ENCODE measurements at places on chromosomes 1 and 21.
A peak's percentile ranks its signal among the peaks of the same experiment; 100 is the strongest.

DNA sequence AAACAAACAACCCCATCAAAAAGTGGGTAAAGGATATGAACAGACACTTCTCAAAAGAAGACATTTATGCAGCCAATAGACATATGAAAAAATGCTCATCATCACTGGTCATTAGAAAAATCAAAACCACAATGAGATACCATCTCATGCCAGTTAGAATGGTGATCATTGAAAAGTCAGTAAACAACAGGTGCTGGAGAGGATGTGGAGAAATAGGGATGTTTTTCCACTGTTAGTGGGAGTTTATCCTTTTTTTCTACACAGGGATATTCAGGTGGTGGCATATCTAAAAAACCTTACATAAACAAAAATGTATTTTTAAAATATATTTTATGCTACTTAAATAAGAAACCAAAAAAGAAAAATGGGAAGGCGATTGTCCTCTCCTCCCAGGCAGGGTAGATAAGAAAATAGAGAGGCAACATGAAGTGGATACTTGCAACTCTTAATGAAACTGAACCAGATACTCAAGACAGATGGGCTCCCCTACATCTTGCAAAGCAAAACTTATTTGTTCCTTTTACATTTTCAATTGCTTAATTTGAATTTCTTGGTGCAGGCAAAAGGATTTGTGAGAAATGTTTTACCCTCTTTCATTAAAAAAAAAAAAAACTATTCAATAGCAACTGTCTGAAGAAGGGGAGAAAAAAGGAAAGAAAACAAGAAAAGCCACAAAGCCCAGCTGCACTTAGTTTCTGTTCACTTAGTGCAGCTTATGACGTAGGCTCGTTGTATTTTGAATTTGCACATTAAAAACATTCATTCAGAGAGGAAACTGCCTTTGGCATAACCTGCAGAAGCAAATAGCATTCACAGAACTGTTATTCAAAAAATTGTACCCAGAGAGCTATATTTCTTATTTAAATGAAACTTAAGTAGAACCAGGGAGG lies 36.9 kb upstream of the RGS1 start:
- no peak for DNase-seq

DNA sequence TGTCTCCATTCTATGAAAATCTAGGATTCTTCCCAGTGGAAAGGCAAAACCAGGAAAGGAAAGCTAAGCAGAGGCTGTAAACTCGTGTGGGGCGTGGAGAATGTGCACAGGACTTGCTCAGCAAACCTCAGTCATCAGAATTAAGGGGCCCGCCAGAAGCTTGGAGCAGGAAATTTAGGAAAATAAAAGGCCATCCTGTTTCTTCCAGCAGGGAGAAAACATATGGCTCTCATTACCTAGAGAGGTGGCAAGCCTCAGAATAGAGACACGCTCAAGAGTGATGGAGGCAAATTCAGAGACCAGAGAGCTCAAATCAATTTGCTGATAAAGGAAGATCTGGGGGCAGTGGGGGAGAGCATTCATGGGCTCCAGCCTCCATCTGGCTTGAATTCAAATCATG lies 151.9 kb upstream of the KLHDC7A start:
- no peak for DNase-seq

DNA sequence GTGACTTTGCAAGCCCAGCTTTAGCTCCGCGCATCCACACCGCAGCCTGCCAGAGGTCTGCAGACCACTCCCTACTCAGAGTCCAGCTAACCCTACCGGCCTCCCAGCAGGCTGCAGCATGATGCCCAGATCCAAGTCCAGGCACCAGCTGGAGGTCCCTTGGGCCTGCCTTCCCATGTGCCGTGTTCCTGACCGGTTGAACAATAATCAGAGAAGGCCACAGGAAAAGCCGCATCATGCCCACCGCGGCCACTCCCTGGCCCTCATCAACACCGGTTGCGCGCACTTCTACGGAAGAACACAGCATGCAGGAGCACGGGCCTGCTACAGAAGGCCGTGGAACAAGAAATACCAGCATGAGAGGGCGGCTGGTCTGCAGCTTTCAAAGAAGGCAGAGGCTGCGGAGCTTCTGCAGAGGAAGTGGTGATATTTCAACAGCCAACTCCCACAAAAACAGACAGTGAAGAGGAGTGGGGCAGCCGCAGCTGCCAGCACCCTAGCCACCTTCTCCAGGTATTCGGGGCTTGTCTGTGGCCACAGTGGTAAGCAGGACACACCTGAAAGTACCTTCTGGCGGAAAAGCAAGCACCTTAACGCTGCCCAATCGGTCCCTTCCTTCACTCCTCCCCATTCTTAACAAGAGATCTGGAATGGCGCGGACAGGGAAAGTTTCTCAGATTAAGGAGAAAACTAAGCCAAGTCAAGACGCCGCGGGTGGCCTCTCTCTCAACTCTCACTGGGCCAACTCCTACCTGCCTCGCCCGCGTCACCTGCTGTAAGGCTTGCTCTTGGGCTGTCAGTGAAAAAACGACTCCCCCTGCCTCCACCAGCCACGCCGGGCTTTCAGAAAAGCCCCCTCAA lies 1.5 kb downstream of the PGBD5 start:
- no peak for DNase-seq

- DNase-seq = no peak
These were observed 2.3 kb downstream of the RCC2 start for GRCh38 chr1:17437260-17437579.

DNA sequence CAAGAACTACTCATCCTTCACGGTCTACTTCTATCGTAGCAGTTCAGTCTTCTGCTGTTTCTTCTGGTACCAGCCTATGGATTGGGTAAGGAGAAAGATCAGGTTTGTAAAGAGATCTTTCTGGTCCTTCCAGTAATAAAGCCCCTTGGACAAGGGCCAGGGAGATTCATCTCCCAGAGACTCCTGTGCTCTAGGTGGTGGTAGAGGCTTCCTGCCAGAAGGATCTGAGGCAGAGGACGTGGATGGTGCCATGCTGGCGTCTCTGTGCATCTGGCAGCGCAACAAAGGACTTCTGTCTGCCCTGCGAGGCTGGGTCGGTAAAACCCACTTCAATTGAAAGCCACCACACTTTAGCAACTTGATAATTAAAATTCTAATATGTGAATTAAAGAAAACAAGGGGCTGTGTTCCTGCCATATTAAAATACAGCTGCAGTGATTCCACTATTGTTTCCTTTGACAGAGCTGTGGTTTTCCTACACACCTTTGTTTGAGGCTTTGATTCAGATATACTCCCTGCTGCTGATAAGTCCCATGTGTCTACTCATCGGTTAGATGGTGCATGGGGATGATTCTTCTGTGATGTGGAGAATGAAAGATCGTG lies 73.6 kb downstream of the ROR1 start:
- DNase-seq = no peak

DNA sequence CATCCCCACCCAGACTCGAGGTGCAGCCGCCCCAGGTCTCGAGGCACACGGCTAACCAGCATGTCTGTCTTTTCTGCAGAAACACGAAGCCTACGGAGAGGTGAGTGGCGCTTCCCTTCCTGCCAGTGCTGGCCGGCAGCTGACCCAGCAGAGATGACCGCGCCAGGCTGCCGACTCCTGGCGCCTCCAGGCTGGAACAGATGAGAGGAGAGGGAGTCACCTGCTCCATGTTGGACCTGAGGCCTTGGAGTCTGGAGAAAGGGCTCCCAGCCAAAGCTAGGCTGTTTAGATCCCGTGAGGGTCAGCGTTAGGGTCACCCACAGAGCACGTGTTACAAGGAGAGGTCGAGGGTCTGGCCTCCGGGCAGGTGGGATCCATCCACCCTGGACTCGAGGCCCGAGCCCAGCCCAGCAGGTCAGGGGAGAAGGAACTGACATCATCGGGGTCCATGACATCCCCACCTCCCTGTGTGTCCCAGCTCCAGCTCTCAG lies 14.9 kb downstream of the COL6A2 start:
- DNase-seq = no peak

GRCh38 chr1:24118410-24119242 lies 6.7 kb upstream of the MYOM3 start:
- no peak for DNase-seq

- DNase-seq = no peak
These were observed 35.0 kb downstream of the ENAH start for GRCh38 chr1:225617956-225618355.

GRCh38 chr1:190170321-190170720 lies 307.3 kb downstream of the BRINP3 start:
- no peak for DNase-seq

- no peak for DNase-seq
These were observed 27.7 kb upstream of the SYT6 start for GRCh38 chr1:114181356-114181755.

DNA sequence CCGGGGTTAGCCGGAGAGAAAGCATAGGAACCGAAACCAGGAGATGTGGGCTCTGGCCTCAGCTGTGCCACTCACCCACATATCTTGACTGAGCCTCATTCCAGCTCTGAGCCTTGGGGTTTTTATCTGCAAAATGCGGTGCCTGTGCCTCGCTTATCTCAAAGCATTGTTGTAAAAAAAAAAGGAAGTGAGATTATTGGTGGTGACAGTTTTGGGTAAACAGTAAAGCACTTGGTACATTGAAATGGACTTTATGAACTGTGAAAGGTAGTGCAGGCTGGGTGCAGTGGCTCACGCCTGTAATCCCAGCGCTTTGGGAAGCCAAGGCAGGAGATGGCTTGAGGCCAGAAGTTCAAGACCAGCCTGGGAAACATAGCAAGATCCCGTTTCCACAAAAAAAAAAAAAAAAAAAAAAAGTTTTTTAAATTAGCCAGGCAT lies 3.8 kb downstream of the PTAFR start:
- DNase-seq = peak; percentile 52

GRCh38 chr1:246155923-246156322 lies 351.2 kb downstream of the SMYD3 start:
- no peak for DNase-seq

GRCh38 chr1:66599346-66599745 lies 65.4 kb downstream of the SGIP1 start:
- DNase-seq = no peak

- no peak for DNase-seq
These were observed 46.9 kb downstream of the PKN2 start for GRCh38 chr1:88730995-88731394.

- DNase-seq = no peak
These were observed 41.3 kb downstream of the TCP10L start for GRCh38 chr21:32543975-32544374.

- no peak for DNase-seq
These were observed 36.0 kb upstream of the IRF2BP2 start for GRCh38 chr1:234645964-234646363.

- no peak for DNase-seq
These were observed 43.0 kb downstream of the CD46 start for GRCh38 chr1:207794861-207795260.

- no peak for DNase-seq
These were observed 345.0 kb downstream of the DISC1 start for GRCh38 chr1:231971397-231972110.

DNA sequence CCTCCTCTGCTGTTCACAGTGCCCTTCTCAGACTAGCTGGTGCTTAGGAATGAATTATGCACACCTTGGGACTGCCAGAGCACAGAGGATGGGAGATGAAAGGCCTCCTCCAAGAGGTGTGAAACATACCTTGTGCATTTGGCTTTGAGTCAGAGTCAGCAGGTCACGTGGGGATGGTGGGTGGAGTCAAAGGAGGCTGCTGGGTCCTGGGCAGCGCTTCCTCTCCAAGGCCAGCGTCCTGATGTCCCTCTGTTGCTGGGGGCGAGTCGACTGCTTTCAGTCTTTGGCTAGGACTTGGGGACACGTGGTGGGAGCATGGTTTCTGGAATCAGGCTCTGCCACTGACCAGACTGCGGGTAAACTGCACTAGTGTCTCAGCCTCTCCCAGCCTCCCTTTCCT lies 91.2 kb downstream of the AJAP1 start:
- DNase-seq = peak; percentile 11

- no peak for DNase-seq
These were observed 40.4 kb downstream of the LIN9 start for GRCh38 chr1:226268421-226269124.

DNA sequence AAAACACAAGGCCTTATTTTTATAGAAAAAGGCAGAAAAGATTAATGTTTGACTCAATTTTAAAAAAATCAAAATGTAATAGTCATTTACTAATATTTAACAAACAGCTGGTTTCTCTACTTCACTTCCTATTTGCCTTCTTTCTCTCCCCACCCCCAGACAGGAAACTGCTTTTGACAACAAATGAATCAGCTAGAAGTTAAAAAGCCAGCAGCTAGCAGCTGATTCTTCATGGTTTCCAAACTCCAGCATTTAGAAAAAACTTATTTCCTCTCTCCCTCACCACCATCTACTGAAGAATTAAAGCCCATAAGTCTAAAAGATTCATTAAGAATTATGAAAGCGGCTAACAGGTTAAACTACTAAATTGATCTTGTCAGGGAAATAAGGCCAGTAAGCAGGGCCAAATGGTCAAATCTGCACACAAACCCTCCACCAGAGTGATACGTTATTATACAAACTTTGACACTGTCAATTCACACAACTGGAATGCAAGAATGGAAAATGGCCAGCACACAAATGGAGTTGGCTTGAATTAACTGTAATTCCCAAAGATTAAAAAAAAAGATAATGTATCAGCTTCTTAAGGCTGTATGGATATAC lies 4.0 kb downstream of the WDR26 start:
- no peak for DNase-seq

GRCh38 chr21:39453571-39454179 lies 1.9 kb downstream of the SH3BGR start:
- no peak for DNase-seq

DNA sequence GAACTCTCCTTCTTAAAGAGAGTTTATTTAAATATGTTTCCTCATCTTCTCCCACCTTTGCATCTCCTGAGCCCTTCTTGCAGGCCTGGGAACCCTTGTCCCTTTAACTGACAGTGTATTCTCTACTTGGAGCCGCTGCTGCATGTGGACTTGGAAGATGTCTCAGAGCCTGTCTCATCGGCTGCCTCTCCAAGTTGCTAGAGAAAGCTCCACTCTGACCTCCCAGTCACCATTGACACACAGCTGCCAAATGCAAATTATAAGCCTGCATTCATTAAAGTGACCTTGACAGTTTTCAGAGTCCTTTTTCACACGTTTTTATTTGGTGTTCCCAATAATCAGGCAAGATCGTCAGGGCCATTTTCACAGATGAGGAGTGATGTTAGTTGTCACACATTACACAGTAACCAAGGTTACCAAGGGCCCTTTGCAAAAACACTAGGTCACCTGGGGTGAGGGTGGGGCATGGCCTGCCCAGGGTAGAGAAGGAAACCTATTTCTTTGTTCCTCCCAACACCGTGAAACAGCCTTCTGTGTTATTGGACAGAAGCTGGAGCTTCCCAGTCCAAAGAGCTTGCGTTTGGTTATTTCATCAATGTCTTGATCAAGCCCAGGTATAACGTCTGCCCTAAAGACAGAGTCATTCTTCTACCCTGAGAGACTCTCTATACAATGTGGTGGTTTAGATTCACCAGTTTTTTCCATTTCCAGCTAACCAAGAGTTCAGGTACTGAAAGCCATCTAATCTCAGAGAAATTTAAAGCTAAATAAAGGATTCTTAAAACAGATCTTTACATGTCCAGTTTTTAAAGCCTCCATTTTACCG lies 164.1 kb downstream of the GALNT2 start:
- no peak for DNase-seq
